Naive thymus-derived CD8-positive, alpha-beta T cell (primary cell): ENCODE measurements at places on chromosomes 12 and 14. TPM values are rescaled to one million over a fixed set of nuclear protein-coding genes. Genes with fewer than 3 reads are reported as not detected.

Gene TMEM233
- total RNA-seq: not detected

Gene REP15
- not detected for total RNA-seq

- no peak overlapping the region for H3K4me3 ChIP-seq
- no peak overlapping the region for H3K27ac ChIP-seq
- H3K36me3 ChIP-seq: no peaks in the 10 kb centered on the region
- DNase-seq: no peak
- no peaks in the 10 kb centered on the region for H3K4me1 ChIP-seq
Observed at GRCh38 chr12:77841521-77841920, 10.8 kb downstream of the NAV3 start.

DNA sequence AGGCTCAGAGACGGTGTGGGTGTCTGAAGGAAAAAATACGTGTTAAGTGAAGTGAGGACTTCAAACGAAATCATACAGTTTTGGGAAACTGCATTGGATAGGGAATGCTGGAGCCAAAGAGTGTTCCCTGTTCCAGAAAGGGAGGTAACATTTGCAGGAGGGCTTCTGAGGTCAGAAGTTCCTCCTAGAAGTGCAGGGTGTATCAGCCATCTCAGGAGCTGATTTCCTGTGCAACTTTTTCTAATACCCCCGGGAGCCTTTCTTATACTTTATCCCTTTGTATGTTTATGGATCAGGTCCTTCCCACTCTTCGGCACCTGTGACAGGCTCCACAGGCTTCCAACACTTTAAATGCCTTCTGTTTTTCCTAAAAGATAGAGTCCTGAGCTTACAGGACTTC is 24.9 kb downstream of the ZNF664 start:
- no peaks in the 10 kb centered on the region for H3K27me3 ChIP-seq
- peaks cover 6% of the 10 kb centered on the region for H3K36me3 ChIP-seq
- no peak for DNase-seq
- peaks cover 28% of the 10 kb centered on the region for H3K4me1 ChIP-seq

DNA sequence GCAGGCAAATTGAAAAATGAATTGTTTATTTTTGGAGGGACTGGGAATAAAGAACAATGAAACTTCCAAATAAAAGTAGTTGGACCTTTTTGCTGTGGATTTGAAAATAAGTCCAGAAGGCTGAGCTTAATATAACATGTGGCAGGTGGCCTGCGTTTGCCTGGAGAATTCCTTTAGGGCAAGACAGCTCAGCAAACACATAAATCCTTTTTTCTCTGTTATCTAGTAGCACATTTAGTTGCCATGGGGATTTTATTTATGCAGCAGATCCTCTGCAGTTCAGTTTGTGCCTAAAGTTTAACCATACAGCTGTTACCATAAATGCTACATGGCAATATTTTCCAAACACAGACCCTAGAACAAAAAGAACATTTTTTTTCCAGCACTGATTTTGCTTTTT is 180.0 kb downstream of the NPAS3 start:
- no peak for DNase-seq
- no peaks in the 10 kb centered on the region for H3K36me3 ChIP-seq
- no peak overlapping the region for H3K4me3 ChIP-seq
- no peaks in the 10 kb centered on the region for H3K27me3 ChIP-seq

- H3K4me3 ChIP-seq: no peak overlapping the region
- no peak for DNase-seq
- peaks cover 10% of the 10 kb centered on the region for H3K27me3 ChIP-seq
- H3K27ac ChIP-seq: no peak overlapping the region
- no peaks in the 10 kb centered on the region for H3K4me1 ChIP-seq
Observed at GRCh38 chr14:33781236-33781635, 169.6 kb downstream of the EGLN3 start.

DNA sequence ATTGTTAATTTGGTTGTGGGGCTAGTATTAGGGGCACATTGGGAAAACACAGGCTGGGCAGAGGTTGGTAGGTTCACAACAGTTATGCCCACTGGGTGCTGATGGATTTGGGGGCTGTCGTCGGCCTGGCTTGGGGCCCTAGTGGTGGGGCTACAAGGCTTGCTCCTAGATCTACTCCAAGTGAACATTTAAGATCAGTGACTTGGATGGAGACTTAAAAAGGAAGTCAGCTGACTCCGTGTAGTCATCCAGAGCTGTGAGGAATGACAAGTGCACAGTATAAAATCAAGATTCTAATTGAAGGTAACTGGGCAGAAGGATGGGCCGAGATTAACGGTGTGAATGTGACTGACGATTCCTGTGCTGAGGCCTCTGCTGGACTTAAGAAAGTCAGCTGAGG is 12.8 kb upstream of the NR4A1 start:
- no peaks in the 10 kb centered on the region for H3K27me3 ChIP-seq
- peaks cover 79% of the 10 kb centered on the region for H3K4me1 ChIP-seq
- peak overlapping the region; percentile 78 for H3K27ac ChIP-seq
- no peaks in the 10 kb centered on the region for H3K36me3 ChIP-seq
- DNase-seq: no peak

GRCh38 chr14:68951800-68952530 is 27.1 kb downstream of the ACTN1 start:
- peak overlapping the region; percentile 95 for H3K27ac ChIP-seq
- H3K27me3 ChIP-seq: no peaks in the 10 kb centered on the region
- peaks cover 92% of the 10 kb centered on the region for H3K4me1 ChIP-seq
- DNase-seq: no peak
- H3K36me3 ChIP-seq: no peaks in the 10 kb centered on the region
- peak overlapping the region; percentile 85 for H3K4me3 ChIP-seq

- H3K27me3 ChIP-seq: peaks cover 27% of the 10 kb centered on the region
- H3K4me1 ChIP-seq: peaks cover 7% of the 10 kb centered on the region
- no peaks in the 10 kb centered on the region for H3K36me3 ChIP-seq
- no peak overlapping the region for H3K4me3 ChIP-seq
- H3K27ac ChIP-seq: no peak overlapping the region
- DNase-seq: no peak
Observed at GRCh38 chr14:89029961-89030694, 205.7 kb downstream of the TTC8 start.

- DNase-seq: no peak
- peaks cover 12% of the 10 kb centered on the region for H3K4me1 ChIP-seq
- no peaks in the 10 kb centered on the region for H3K27me3 ChIP-seq
- peaks cover under 1% of the 10 kb centered on the region for H3K36me3 ChIP-seq
- H3K27ac ChIP-seq: no peak overlapping the region
Observed at GRCh38 chr12:12608557-12608957, 3.1 kb upstream of the CREBL2 start.

DNA sequence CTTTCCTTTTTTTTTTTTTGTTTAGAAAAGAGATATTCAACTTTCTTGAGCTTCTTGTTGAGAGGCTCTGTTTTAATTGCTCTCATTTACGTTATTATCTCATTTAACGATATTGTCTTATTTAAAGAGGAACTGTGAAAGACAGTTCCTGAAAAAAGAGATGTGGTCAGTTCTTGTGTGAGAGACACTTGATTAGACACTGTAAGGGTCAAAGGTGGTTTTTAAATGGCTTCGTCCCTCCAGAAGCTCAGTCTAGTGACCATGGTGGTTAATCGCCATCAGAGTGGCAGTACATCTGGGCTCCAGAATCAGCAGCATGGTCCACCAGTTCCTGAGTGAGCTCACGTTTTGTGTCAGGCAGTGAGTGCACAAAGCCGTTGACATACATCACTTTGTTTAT is 57.9 kb upstream of the KCNA5 start:
- no peak overlapping the region for H3K4me3 ChIP-seq
- peaks cover under 1% of the 10 kb centered on the region for H3K27me3 ChIP-seq
- H3K36me3 ChIP-seq: no peaks in the 10 kb centered on the region

- peaks cover 3% of the 10 kb centered on the region for H3K36me3 ChIP-seq
- no peak for DNase-seq
- H3K4me3 ChIP-seq: no peak overlapping the region
Observed at GRCh38 chr12:29226616-29227015, 77.5 kb downstream of the FAR2 start.

- no peaks in the 10 kb centered on the region for H3K27me3 ChIP-seq
- peak overlapping the region; percentile 82 for H3K4me3 ChIP-seq
- no peaks in the 10 kb centered on the region for H3K36me3 ChIP-seq
- no peak overlapping the region for H3K27ac ChIP-seq
- peaks cover 54% of the 10 kb centered on the region for H3K4me1 ChIP-seq
Observed at GRCh38 chr14:91255026-91255695, 10.7 kb upstream of the GPR68 start.

GRCh38 chr14:104307246-104307626 is 168.8 kb downstream of the KIF26A start:
- H3K4me3 ChIP-seq: no peak overlapping the region
- no peaks in the 10 kb centered on the region for H3K27me3 ChIP-seq
- DNase-seq: no peak
- H3K4me1 ChIP-seq: no peaks in the 10 kb centered on the region
